ENCODE measurements at places on chromosomes 5 and 9. TPM values are rescaled to one million over a fixed set of nuclear protein-coding genes. Genes with fewer than 3 reads are reported as not detected.

GRCh38 chr5:6611334-6612256 is 21.2 kb downstream of the NSUN2 start:
- DNase-seq = no peak

DNA sequence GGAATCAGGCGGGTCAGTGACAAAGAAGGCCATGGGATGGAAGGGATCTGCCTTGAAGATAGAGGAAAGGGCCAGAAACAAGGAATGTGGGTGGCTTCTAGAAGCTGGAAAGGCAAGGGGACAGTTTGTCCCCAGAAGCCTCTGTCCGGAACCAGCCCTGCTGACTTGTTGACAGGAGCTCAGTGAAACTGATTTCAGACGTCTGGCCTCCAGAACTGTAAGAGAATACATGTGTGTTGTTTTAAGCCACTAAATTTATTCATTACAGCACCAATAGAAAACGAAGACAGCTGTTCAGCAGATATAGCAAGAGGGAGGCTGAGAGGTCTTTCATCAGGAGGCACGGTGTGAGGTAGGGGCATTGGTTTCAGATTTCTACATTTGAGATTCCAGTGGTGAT is 422.5 kb downstream of the KDM4C start:
- DNase-seq = no peak

DNA sequence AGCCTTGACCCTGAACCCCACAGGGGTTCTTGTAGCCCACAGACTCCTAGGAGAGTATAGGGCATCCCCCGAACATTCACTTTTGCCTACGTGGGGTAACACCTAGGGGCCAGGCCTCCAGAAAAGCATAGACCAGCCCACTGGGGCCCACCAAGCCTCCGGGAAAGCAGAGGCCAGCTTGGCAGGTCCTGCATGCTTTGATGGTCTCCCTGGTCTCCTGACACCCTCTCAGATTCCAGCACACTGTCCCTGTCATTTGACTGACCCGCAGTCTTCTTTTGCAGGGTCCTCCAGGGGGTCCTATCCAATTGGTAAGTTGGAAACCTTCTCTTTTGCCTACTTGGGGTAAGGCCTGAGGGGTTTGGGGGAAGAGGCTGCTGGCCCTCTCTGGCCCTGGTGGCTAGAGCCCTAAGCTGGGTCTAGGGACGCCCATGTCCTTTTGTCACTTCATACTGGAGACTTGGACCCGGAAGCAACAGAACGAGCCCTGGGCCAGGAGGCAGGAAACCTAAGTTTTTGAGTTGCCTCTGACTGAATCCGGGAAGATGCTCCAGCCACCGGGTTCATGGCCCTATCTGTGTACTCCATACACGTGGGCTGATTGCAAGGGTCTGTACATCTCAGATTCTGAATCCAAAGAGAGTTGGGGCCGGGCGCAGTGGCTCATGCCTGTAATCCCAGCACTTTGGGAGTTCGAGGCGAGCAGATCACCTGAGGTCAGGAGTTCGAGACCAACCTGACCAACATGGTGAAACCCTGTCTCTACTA is 20.9 kb upstream of the ORM1 start:
- DNase-seq = peak; percentile 32

- DNase-seq = no peak
Measured at GRCh38 chr9:114662081-114662989, 4.7 kb upstream of the TEX53 start.

GRCh38 chr9:35726931-35727330 is 5.1 kb downstream of the TLN1 start:
- peak; percentile 63 for DNase-seq

DNA sequence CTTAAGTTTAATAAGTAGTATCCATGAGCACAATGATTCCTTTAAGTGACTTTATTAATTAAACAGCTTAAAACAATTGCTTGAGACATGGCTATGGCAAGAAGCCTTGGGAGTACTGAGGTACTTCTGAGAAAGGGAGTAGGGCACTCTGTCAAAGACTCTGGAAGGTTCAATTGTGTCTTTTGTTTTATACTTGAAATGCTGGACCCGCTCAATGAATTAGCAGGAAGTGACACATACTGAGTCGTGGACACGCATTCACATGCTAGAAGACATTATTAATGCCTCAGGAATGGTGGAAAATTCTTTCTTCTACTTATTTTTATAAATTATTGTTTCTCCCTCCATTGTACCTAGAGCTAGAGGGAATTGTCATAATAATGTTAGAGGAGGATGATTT is 347.3 kb upstream of the ZNF608 start:
- DNase-seq = no peak

DNA sequence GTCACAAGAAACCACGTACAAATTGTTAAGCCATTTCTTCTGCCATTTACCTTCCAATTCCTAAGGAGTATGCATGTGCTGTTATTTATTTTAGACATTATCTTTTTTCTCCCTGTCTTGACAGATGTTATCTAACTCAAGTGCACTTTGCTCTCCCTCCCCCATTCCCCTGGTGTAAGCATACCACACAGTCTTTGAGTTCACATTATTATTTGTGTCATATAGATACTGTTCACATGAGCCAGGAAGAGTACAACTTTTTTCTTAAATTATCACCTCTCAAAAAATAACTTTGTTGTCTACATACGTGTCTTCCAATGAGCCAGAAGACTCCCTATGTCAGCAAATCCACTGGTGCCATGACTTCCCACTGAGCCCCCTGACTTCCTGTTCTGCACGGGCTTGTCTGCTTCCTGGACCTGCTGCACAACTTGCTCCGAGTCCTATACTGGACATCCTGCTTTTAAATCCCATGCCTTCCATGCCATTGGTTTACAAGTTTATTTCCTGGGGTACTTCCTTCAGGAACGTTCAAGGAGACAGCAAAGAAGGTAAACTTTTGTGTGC is 19.9 kb upstream of the FAM120A start:
- DNase-seq = no peak

GRCh38 chr9:37974506-37975173 is 70.7 kb upstream of the SLC25A51 start:
- no peak for DNase-seq

GRCh38 chr9:136100700-136101614 is 5.9 kb upstream of the NACC2 start:
- no peak for DNase-seq

- no peak for DNase-seq
Measured at GRCh38 chr5:77893225-77893860, 117.2 kb upstream of the TBCA start.

DNA sequence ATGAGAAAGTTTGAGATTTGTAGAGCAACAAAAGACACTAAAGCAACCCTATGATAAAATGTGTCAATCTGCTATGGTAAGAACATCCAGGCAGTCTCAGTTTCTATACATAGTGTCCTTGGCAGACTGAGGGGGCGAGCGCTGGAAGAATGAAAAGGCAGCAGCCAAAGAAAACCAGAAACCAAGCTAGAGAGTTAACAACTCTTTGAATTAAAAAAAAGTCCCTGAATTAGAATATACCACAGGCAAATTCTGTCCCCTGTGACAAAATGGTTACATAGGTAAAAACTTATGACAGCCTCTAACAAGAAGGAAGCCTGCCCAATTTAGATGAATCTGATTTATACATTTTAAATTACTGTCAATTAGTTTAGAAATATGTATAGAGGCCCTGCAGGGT is 106.7 kb downstream of the OXCT1 start:
- DNase-seq = no peak

GRCh38 chr5:88940713-88941112 is 57.7 kb upstream of the MEF2C start:
- no peak for DNase-seq

DNA sequence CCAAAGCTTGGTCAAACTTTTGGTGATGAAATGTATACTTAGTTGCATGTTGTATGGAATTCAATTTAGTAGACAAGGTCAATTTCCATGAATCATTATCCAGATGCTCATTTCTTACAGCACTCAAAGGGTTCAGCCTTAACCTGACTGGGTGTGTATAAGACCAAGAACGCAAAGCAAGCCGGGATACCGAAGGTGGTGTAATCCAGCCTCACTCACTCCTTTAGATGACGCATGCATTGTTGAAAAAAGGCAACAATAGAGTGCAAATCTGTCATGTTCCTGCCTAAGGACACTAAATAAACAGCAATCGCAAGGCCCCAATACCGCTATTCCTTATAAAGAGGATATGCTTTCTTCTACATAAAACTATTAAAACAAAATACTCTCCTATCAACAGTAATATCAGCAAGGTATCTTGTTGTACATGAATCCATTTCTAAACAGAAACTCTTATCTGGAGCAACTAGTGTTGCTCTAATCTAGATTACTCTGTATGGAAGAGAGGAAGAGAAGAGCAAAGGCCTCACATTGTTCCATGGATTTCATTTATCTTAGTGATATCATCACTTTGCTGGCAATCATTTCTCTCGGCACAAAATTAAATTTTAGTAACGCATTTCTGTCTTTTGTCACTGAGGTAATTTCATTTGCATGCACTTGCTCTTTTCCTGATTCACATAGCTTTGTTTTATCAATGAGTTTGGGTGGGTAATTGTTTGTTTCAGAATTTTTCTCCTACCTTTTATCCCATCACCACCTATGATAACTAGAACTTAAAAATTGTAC is 96.2 kb downstream of the PLK2 start:
- DNase-seq = no peak

DNA sequence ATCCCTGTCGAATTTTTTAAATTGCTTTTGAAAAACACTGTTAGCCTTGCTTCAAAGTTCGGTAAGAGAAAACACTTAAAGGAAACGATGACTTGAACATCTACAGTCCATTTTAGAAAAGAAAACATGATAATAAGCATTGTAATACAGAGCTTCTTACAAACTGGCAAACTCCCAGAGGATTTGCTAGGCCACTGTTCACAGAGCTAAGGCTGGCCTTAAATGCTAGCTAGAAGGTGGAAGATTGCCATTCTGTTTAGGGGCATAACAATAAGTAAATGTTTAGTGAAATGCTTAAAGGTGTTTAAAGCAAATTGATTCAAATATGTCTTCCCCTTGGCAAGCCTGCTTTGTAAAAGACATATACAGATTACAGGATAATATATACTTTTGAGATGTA is 169.6 kb downstream of the TLE4 start:
- no peak for DNase-seq

DNA sequence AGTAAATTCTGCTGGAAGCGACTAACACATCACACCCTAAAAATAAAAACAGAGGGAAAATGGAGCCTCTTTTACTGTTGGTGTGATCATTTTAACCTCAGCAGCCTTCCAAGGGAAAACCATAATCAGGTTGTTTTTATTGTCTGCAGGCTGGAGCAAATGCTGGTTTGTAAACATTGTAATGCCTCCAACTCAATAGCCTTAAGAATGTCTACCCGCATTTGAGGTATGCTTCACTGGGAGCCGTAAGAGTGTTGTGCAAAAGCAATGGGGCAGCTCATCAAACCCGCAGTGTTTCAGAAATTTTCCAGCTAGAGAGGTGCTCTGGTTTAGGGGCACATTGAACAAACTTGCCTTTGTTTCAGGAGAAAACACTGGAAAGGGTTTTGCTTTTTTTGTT is 17.0 kb downstream of the NIM1K start:
- no peak for DNase-seq

- no peak for DNase-seq
Measured at GRCh38 chr5:102596113-102596512, 97.3 kb upstream of the SLCO6A1 start.

DNA sequence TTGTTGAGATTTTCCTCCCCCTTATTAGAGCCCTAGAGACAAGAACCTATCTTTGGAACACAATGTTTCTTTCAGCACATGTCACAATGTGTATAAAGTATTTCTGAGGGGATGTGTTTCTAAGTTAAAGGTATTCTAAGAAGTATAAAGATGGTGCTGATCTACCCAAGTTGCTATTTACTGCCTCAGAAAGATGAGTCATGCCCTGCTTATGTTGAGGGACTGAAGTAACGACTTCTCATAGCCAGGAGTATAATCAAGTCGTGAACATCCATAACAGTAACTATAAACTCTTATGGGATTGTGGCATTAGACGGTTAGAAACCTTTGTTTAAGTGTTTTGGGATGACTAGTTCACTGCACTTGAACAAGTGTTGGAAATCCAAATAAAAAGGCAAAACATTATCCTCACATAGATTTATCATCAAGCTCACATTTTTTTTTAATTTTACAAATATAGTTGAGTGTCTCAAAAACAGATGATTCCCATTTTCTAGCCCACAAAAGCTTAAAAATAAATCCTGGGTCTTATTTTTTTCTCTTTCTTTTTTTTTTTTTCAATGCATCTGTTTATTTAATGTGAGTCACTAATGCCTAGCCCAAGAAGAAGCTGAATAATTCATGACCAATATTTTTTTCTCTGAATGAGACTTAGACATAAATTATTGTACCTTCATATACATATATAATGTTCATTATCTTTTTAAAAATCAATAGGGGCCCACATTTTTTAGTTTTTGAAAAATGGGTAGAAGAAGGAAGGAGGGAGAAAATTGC is 12.2 kb upstream of the TMEM252 start:
- no peak for DNase-seq

GRCh38 chr5:95070866-95071265 is 214.0 kb downstream of the MCTP1 start:
- no peak for DNase-seq

- no peak for DNase-seq
Measured at GRCh38 chr5:165161204-165161603, 1655.8 kb downstream of the MAT2B start.

DNA sequence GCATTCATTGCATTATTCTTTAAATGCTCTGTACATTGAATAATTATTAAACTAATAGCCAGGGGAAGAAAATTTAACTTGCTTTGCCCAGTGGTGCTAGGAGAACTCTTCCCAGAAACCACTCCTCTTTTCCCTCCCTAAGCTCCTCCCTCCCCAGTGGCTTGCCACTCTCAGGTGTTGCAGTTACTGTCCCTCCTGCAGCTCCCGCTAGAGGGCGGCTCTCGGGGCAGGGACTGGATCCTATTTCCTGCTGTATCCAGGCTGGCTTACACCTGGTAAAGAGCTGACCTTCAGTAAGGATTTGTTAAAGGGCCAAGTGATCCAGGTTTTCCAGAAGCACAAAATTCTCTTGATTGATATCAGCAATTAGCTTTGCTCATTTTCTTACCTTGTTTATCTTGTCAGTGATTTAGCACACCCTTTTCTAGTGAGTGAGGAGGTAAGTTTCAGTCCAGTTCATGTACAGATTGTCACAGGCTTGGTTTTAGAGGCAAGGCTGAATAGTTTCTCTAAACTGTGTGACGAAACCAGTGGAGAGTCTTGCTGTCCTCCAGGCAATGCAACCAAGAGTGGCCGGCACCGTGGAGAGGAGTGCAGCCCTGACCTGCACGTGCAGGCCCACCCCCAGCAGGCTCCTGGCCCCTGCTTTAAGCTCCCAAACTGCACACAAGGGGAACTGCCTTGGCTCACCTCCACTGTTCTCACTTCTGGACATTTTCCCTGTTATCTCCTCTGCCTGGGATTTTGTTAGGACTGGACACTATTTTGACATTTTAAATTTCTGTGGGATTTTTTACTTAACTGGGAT is 423.8 kb downstream of the SPOCK1 start:
- peak; percentile 48 for DNase-seq

Gene DIRAS2
- total RNA-seq = not detected

Gene ADGRD2
- not detected for total RNA-seq

Gene NEURL1B
- total RNA-seq = 28.8 TPM

Gene GFI1B
- total RNA-seq = not detected

Gene SCGB3A2
- total RNA-seq = not detected

Gene ADAMTS12
- total RNA-seq = 1.7 TPM

Gene AHRR
- total RNA-seq = 1.8 TPM

Gene SPATA24
- 17.1 TPM for total RNA-seq

Gene PCDHA6
- total RNA-seq = not detected

Gene PCDHGA7
- total RNA-seq = 7.7 TPM

Gene BNC2
- 3.9 TPM for total RNA-seq

All from Right ventricle myocardium superior (tissue), 1 donor.